Activated naive CD8-positive, alpha-beta T cell treated with anti-CD3 and anti-CD28 coated beads, Interleukin-2, amount 50 U/mL, for 16 hours (primary cell): ENCODE measurements at places on chromosomes 1 and 21.

GRCh38 chr1:38115682-38116202 is 69.1 kb upstream of the POU3F1 start:
- no peak for DNase-seq

DNA sequence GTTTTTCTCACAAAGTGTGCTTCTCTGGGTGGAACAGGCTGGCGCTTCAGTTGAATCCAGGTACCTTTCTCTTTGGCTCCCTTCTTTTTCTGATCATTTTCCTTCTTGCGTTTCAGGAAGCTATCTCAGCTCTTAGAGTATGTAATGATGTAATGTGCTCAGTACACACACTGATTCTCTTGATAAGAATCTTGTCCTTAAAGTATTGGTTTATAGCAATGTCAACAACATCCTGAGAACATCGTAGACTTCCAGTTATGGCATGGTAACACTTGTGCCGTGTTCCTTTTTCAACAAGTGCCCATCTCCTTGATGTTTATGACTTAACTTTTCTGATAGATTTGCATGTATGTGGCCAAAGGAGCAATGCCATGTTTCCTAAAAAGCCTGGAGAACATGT is 11.7 kb upstream of the ABCD3 start:
- DNase-seq, result no peak

- DNase-seq, result no peak
These were observed 262.4 kb downstream of the HHIPL2 start for GRCh38 chr1:222285526-222285925.

DNA sequence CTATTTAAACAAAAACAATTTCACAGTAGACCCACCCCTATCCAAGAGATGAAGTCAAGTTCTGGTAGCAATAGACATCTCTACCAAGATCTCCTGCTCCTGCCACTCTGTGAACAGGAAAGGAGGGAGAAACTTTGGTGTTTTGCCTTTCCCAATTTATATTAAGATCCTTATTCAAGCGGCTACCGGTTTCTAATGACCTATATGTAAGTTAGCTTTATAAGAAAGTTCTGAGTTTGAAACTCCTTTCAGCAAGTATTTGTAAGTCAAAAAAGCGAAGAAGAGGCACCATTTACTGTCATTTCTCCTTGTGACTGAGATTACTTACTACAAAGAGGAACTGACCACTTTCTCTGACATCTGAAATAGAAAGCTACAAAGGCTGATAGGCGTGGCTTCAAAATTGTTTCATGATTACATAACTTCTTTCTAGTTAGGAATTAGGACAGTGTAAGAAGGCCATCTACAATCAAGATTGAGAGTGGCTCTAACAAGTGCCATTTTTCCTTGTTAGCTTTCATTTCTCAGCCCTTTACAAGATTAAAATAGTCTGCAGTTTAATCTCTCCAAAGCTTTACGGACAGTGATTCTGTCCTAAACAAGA is at the start of gene MNDA:
MNDA (plus strand) TSS at position 448 of the 604 bp plus-strand sequence. CDS start 10,803 bp downstream, outside the sequence.
- no peak for DNase-seq

- no peak for DNase-seq
These were observed 294.6 kb downstream of the RPS6KC1 start for GRCh38 chr1:213345621-213346020.

GRCh38 chr1:56331207-56331891 is 248.0 kb downstream of the PLPP3 start:
- DNase-seq, result no peak

- DNase-seq, result no peak
These were observed 296.1 kb downstream of the PTPRC start for GRCh38 chr1:198934901-198935305.

DNA sequence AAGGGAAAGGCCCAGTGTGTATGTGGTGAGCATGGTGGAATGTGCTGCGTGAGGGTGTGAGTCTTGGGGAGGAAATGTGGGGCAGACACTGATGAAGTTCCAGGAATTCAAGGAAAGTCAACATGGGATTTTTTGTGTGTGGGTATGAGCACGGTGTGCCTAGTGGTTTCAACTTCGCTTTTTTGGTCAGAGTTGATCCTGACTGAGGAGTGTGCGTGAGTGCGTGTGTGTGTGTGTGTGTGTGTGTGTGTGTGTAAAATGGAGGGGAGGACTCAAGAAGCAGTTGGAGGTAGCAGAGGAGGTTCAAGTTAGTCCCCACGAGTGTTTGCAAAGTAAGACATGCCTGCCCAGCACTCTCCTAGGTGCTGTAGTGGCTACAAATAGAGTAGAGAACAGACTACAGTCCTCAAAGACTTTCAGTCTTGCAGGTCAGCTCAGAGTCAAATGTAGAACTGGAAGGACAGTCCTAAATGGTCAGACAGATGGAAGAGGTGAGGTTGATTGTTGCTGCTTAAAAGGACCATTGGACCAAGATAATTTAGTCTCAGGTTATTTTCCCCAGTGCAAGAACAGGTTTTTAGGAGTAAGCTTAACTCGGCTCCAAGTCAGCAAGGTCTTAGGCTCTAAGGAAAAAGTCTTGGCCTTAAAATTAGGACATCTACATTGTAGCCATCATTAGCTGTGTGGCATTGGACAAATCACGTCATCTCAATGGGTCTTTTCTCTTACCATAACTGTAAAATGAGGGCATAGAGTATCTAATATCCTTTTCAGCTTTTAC is 25.0 kb downstream of the SLAMF1 start:
- no peak for DNase-seq

- DNase-seq, result no peak
These were observed 50.5 kb upstream of the IPO9 start for GRCh38 chr1:201778279-201779065.

DNA sequence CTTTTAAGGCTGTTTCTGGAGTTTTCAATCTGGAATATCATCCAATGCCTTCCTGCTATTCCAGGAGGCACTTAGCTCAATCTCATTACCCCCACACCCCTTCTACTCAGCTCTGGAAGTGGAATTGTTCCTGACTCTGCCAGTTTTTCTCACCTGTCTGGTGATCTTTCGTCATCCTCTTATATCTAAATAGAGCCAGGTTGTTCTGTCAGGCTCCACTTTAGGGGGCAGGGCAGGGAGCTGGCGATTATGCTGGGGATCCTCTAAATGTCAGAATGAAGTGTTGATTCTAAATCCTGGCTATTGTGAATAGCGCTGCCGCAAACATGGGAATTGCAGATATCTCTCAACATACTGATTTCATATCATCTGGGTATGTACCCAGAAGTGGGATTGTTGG is 63.6 kb upstream of the ETV3 start:
- DNase-seq, result no peak

DNA sequence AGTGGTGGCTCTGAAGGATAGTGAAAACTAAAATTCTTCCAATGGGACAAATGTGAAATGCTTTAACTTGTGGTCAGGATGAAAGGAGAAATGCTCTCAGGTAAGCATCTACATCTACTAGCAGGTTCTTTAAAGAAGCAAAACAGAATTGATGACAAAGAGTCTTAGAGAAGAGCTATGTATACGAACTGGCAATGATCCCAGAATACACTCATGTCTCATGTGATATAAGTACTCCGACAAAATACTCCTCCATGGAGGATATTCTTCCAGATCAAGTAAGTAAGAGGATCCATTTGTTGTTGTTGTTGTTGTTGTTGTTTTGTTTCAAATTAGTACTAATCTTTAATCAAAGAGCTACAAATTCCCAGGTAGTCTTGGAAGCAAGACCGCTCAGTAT is 174.0 kb upstream of the ATP1B1 start:
- DNase-seq, result no peak

- DNase-seq, result no peak
These were observed 125.6 kb upstream of the ADAR start for GRCh38 chr1:154733621-154734020.
